ENCODE measurements at places on chromosomes 5 and 9. TPM values are rescaled to one million over a fixed set of nuclear protein-coding genes. Genes with fewer than 3 reads are reported as not detected.

DNA sequence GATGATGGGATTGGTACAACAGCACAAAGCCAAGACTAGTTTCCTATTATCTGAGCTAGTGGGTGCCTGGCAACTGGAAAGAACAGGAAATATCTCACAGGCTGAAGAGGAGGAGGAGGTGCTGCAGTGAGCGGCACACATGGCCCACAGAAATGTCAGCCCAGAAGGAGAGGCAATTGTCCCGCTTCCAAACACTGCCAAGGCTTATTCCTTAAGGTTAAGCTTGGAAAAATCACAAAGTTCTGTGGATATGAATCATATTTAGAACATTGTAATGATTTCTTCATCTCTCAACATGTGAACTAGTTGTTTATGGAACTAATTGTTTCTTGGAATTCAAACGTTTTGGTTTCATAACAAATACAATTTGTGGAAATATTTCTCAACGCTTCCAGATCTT is 1019.5 kb upstream of the SEMA6A start:
- DNase-seq, result peak; percentile 33

GRCh38 chr5:72402381-72402890 is 82.3 kb downstream of the PTCD2 start:
- no peak for DNase-seq

PCDHA9 gene
- not detected for total RNA-seq

- peak; percentile 80 for DNase-seq
Observed at GRCh38 chr9:108727580-108728111, 128.1 kb downstream of the ACTL7B start.

GRCh38 chr9:136996361-136997292 is at the start of gene CLIC3:
TSS of gene CLIC3 (minus strand) at chr9:136996568. CDS start at chr9:136996543, 25 bp downstream.
- no peak for DNase-seq

GRCh38 chr5:9765419-9766140 is 135.4 kb upstream of the TAS2R1 start:
- DNase-seq, result no peak

CENPH gene
- total RNA-seq, result 3.2 TPM

PCAT7 gene
- total RNA-seq, result 0.08 TPM

- no peak for DNase-seq
Observed at GRCh38 chr5:175610381-175610780, 47.5 kb upstream of the HRH2 start.

WDR38 gene
- total RNA-seq, result not detected

- no peak for DNase-seq
Observed at GRCh38 chr5:173295796-173296195, 32.4 kb downstream of the STC2 start.

- no peak for DNase-seq
Observed at GRCh38 chr9:20043035-20043434, 254.2 kb upstream of the SLC24A2 start.
